ENCODE measurements at places on chromosomes 1 and 21.

GRCh38 chr1:147292012-147292411, 49.5 kb downstream of the CHD1L start:
- DNase-seq, result no peak

DNA sequence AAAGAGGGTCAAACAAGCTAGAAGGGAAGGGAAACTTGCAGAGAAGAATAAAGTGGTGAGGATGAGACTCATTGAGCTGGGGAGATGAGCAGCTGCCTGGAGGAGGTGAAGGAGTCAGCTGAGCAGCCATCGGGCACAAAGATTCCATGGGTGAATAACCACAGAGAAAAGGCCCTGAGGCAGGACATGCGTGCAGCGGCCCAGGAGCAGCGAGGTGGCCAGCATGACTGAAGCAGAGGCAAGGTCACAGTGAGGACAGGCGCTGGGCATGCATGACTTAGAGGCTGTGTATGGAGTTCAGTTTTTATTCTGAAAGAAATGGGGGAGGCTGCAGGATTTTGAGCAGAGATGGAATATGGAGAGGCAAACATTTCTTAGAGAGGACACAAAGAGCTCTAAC, 24.9 kb downstream of the OLFML2B start:
- no peak for DNase-seq

- DNase-seq, result no peak
Observed at GRCh38 chr1:225253784-225254183, 174.1 kb downstream of the LBR start.

- DNase-seq, result no peak
Observed at GRCh38 chr1:43451157-43451591, 2.6 kb downstream of the HYI start.

- DNase-seq, result no peak
Observed at GRCh38 chr1:183490932-183491331, 18.6 kb downstream of the SMG7 start.

- DNase-seq, result no peak
Observed at GRCh38 chr1:229557913-229558414, 543 bp downstream of the ABCB10 start.

DNA sequence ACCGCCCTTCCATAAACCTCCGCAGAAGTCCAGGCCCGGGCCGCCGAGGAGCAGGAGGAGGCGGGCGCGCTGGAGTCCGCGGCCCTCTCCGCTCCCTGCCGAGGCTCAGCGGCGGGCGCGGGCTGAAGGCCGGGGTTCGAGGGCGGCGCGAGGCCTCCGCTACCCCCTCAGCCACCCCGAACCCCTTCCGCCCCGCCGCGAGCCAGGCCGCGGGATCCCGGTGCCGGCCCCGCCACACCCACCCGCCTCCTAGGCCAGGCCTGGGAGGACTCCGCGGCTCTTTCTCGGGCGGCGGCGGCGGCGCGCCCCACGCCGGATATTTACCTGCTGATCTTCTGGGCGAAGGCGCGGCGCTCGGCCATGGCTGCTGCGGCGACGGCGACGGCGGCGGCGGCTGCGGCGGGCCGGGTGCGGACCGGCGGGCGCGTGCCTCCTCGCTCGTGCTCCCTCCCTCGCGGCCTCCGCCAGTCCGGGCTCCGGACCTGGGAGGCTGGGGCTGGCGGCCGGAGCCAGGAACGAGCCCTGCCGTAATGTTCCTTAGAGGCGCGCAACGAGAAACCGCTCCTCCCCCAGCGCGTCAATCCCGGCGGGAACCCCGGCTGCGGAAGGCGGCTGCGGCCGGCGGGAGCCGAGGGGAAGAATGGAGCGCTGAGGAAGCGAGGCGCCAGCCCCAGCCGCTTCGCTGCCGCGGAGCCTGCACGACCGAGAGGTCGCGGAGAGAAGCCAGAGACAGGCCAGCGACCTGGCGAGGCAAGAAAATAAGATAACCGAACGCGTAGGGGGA, at the start of gene DOCK7:
Gene DOCK7, minus strand, starts transcription at position 484 of the 784 bp plus-strand sequence. Its CDS starts 122 bp downstream, at position 362.
- peak; percentile 33 for DNase-seq

GRCh38 chr1:195740862-195741261, 867.4 kb downstream of the KCNT2 start:
- DNase-seq, result no peak

DNA sequence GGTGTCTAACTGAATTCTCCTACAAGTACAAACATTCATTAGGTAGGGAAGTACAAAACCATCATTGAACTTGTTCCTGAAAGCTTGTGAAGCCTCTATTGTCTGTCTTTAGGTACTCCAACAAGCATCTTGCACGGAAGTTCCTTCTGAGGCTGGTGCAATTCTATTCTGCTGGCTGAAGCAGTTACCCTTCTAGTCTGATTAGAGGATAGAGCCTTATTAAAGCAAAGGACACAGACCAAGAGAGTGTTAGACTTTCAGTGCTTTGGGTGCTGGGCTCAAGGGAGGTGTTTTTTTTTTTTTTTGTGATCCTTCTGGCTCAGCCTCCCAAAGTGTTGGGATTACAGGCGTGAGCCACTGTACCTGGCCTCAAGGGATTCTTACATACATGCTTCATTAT, 43.8 kb downstream of the HHAT start:
- DNase-seq, result no peak

- peak; percentile 53 for DNase-seq
Observed at GRCh38 chr1:110879758-110880606, 7.0 kb downstream of the CD53 start.

- DNase-seq, result no peak
Observed at GRCh38 chr21:17359781-17360180, 153.1 kb upstream of the CXADR start.

DNA sequence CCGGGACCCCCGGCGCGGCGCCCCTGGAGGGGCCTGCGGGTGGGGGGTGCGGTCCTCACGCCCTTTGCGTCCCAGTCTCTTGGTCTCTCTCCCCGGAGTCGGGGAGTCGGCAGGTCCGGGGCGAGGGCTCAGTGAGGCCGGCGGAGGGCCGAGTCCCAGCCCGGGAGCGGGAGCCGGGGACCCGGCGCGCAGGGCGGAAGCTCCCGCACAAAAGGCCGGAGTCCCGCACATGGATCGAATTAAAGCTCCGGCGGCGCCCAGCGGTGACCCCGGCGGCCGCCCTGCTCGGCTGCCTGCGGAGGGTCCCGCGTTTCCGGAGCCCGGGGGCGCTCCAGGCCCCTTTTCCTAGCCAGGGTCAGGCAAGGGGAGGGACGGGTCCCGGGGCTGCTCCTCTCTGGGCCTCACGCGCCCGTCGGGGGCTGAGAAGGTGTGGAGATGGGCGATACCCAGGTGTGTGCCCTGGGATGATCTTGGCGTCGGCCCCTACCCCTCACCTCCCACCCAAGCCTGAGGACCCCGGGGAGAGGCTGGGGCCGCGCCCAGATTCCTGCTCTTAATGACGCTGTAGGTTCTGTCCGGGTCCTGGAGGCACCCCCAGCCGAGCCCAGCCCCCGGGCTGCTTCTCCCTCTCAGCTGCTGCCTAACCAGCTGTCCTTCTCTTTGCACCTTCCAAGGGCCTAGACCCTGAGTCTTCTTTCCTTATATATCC, 512 bp downstream of the FBLIM1 start:
- DNase-seq, result no peak

DNA sequence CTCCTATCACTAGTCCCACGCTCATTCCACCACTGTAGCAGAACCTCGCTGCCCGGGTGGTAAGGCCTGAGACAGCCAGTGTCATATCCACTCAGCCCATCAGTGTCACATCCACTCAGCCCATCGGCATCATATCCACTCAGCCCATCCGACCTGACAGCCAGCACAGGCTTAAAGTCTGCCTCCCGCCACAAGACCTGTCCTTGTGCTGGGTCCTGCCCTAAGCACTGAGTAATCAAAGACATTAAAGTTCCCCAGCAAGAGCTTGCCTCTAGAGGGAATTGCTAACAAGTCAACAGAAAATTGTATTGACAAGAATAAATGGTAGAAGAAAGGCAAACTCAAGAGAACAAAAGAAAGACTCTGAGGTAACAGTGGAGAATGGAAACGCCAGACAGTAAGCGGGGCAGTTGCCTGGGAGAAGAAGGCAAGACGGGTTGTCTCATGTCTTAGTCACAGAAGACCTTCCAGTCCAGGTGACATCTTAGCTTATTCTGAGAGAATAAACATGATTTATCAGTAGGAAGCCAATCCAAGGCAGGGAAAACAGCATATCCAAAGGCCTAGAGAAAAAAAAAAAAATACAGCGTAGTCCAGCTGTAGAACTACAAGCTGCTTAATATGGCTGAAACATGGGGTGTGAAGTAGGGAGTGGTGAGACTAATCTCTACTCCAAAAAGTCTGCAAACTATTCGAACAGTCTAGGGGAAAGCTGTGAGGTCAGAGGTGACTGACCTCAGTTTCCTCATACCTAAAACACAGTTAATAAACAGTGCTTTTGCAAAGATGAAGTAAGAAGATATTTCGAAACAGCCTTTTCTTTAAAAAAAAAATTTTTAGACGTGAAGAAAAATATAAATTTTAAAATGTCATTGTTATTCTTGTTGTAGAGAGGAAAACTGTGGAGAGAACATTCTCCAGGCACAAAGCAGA, 1.1 kb downstream of the ITLN1 start:
- no peak for DNase-seq

GRCh38 chr21:40881767-40882166, 34.8 kb upstream of the DSCAM start:
- no peak for DNase-seq

- DNase-seq, result no peak
Observed at GRCh38 chr1:102821707-102822106, 286.6 kb downstream of the COL11A1 start.

- DNase-seq, result no peak
Observed at GRCh38 chr1:164575356-164575886, 16.4 kb downstream of the PBX1 start.

DNA sequence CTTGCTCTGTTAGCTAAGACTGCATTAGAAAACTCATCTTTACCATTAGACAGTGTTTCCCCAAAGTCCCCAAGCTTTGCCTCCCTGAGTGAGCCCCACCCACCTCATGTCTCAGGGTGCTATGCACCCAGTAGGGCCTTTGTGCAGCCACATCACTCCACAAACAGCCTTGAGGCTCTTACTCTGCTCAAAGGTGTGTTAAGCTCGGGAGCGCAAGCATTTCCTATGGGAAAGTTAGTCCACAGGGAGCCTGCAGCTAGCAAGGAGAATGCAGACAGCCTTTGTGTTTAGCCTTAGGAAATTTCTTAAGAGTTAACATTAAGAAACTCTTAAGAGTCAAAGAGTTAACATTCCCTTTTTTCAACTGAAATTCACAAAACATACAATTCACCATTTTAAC, 278.8 kb downstream of the AJAP1 start:
- no peak for DNase-seq

DNA sequence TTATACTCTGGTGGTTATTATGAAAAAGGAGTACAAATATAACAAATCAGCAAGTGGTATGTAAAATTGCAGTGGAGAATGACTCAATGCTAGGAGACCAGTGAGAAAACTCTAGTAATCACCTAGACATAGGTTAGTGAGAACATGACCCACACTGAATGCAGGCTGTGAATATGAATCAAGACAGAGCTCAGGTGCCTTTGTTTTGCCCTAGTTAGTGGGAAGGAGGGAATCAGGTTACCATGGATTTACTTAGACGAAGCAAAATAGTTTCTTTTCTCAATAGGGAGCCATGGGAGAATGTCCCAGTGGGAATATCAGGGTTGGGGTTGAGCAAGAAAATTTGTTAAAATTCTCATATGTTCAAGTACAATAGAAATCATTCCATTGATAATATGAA, 10.6 kb upstream of the GCLM start:
- no peak for DNase-seq

GRCh38 chr21:28624626-28625025, 368.1 kb downstream of the LTN1 start:
- DNase-seq, result no peak

GRCh38 chr1:162397039-162397448, 14.9 kb downstream of the SH2D1B start:
- no peak for DNase-seq

DNA sequence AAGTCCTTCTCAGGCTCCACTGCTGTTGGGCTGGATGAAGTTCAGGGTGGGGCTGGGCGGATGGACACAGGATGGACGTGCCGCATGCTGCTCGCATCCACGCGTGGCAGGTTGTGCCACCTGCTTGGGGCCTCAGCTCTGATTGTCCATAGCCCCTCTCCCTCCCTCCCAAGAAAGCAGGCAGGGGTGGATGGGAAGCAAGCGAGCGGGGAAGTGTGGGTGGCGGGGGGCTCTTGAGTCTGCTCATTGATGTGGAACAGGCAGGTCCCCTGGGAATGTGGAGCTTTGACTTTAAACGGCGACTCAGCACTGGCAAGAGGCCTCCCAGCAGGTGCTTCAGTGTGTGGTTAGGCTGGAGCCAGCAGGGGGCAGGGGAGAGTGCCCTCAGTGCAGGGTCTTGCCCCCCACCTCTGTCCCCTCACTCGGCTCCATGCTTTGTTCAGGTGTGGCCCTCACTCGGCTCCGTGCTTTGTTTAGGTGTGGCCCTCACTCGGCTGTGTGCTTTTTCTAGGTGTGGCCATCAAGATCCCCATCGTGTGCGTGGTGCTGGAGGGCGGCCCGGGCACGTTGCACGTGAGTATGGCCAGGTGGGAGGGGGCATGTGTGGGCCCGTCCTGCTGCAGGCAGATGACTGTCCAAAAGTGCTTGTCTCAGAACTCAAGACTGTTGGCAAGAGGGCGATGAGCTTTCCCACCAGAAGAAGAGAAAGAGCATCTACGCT, 23.9 kb downstream of the TRPM2 start:
- no peak for DNase-seq

GRCh38 chr1:30714025-30714424, 9.4 kb downstream of the MATN1 start:
- no peak for DNase-seq

GRCh38 chr21:34598931-34599400, 15.9 kb downstream of the RCAN1 start:
- no peak for DNase-seq

DNA sequence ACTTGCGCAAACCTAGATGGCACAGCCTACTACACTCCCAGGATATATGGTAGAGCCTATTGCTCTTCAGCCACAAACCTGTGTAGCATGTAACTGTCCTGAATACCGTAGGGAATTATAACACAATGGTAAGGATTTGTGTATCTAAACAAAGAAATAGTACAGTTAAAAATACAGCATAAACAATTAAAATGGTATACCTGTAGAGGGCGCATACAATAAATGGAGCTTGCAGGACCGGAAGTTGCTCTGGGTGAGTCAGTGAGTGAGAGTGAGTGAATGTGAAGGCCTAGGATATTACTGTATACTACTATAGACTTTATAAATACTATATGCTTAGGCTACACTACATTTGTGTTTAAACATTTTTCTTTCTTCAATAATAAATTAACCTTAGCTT, 99.3 kb downstream of the PLD5 start:
- no peak for DNase-seq

DNA sequence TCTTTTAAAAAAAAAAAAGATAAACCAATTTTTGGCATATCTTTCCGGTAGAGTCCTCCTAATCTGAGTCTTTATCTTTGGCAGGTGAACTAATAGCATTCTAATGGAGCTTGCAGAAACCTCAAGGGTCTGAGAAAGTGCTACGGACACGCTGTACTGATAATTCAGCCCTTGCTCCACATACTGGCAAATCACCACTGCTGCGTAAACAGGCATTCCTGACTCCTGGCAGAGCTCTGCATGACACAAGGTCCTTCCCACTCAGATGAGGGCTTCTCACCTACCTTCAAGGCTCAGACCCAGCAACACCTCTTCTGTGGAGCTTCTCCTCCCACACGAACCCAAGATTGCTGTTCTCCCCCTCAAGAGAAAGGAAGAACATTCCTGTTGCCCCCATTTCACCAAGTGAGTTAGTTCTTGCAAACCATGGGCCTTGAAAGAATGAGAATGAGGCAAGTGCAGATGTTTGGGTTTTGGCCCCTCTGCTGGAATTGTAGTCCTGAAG, 48.0 kb downstream of the LYST start:
- no peak for DNase-seq
